HFFc6 (cell line): ENCODE measurements at places on chromosomes 2 and 18. TPM values are rescaled to one million over a fixed set of nuclear protein-coding genes. Genes with fewer than 3 reads are reported as not detected.

DNA sequence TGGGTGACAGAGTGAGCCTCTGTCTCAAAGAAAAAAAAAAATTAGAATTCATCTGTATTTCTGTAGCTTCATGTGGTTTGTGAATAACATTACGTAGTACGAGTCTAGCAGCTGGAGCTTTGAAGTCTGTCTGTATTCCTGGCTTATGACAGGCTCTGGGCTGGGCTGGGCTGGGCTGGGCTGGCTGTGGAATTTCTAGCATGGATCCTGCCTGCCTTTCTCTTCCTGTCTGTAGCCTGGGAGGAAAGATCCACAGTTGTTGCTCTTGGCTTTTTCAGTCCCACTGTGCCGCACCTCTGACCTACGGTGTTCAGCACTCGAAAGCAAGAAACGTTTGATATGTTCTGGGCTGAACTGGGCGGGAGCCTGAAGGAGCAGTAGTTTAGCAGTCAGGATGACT, 55.4 kb downstream of the BOLA3 start:
- H3K4me3 ChIP-seq = no peak overlapping the region
- no peaks in the 10 kb centered on the region for H3K36me3 ChIP-seq
- H3K27me3 ChIP-seq = no peaks in the 10 kb centered on the region; the same call in 1 of the 2 replicates
- no peak overlapping the region for H3K27ac ChIP-seq
- no peak for DNase-seq

GRCh38 chr18:25253136-25253535, 98.8 kb downstream of the ZNF521 start:
- peaks cover 54% of the 10 kb centered on the region for H3K4me1 ChIP-seq
- H3K27ac ChIP-seq = peak overlapping the region; percentile 51
- H3K27me3 ChIP-seq = no peaks in the 10 kb centered on the region
- peak overlapping the region; percentile 13 for H3K4me3 ChIP-seq

The TMEFF2 gene
- 0.22 to 0.38 TPM in 2 of 3 replicates, not detected in the other for total RNA-seq

- no peak overlapping the region for H3K27ac ChIP-seq
- peaks cover 8% of the 10 kb centered on the region for H3K4me1 ChIP-seq
- peak; percentile 57 for DNase-seq
Observed at GRCh38 chr2:215982465-215982875, 30.9 kb downstream of the MREG start.

DNA sequence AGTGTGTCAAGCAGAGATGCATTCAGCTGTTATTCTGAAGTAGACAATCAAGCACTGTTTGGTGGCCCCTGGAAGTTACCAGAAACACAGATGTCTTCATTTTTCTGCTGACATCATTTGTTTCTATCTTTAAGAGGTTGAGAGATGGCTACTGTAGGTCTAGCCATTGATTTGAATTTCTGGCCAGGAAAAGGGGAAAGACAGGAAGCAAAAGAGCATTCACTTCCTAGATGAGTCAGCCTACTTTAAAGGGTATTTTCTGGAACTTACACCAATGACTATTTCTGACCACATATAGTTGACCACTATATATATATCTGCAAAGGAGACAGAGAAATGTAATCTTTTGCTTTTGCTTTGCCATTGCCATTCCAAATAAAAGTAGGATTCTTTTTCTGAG, 900.1 kb upstream of the SOX11 start:
- H3K27me3 ChIP-seq = no peaks in the 10 kb centered on the region
- H3K36me3 ChIP-seq = no peaks in the 10 kb centered on the region; the same call in 1 of the 2 replicates
- H3K4me1 ChIP-seq = no peaks in the 10 kb centered on the region
- no peak overlapping the region for H3K4me3 ChIP-seq
- no peak for DNase-seq
- no peak overlapping the region for H3K27ac ChIP-seq

The PRKD3 gene
- total RNA-seq = 24.1 to 31.8 TPM (median 25.6 TPM) in 3 replicates

GRCh38 chr2:225326969-225327368, 72.5 kb upstream of the NYAP2 start:
- H3K27ac ChIP-seq = no peak overlapping the region
- no peaks in the 10 kb centered on the region for H3K36me3 ChIP-seq
- DNase-seq = no peak
- peaks cover 8% of the 10 kb centered on the region; the same call in 1 of the 2 replicates for H3K27me3 ChIP-seq

- peaks cover 4% of the 10 kb centered on the region for H3K36me3 ChIP-seq
- no peak overlapping the region for H3K27ac ChIP-seq
- peaks cover 5% of the 10 kb centered on the region for H3K4me1 ChIP-seq
- peaks cover 1% of the 10 kb centered on the region; the same call in 1 of the 2 replicates for H3K27me3 ChIP-seq
Observed at GRCh38 chr2:190190507-190191162, 128.1 kb upstream of the MSTN start.

DNA sequence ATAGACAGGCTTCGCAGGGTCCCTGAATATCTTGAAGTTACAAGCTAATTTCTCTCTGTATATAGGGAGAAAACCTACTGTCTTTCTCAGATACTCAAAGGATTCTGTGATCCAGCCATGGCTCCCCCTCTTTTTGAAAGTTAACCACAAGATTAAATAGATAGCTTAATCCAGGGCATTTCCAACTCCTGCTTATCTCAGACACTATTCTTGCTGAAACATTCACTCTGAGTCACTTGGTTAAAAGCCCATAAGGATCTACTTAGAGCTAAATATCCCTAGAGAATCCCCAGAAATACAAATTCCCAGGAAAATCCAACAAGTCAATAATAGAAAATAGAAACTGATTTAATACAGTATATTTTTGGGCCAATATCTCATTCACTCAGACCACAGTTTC, 179.1 kb upstream of the LYPD1 start:
- no peak overlapping the region for H3K4me3 ChIP-seq
- H3K4me1 ChIP-seq = peaks cover 12% of the 10 kb centered on the region; the same call in 1 of the 2 replicates
- no peak for DNase-seq
- no peak overlapping the region for H3K27ac ChIP-seq
- no peaks in the 10 kb centered on the region; the same call in 1 of the 2 replicates for H3K27me3 ChIP-seq

DNA sequence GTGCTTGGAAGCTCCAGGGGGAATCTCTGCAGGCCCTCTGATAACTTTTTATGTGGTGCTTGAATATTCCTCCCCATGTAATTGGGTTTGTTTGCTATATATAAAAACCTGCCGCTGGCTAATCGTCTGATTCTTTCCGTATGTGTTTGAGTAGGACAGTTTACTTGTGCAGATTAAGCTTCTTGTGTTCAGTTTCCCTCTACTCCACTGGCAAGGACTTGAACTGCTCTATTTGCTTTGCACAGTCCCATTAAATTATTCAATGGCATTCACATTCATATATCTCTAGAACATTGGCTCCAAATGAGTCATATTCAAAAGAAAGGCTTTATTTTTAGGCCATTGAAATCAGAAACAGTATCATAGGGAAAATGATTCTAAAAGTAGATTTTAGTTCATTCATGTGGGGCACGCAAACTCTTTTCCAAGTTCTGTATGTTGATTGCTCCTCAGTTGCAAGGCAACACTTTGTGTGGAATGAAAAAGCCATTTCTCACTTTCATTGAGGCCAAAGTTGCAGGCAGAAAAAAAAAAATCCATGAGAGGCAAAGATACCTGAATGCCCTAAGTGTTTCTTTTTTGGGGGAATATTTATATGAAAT, 1682.3 kb upstream of the PIK3C3 start:
- no peaks in the 10 kb centered on the region for H3K27me3 ChIP-seq
- H3K36me3 ChIP-seq = no peaks in the 10 kb centered on the region
- DNase-seq = no peak
- H3K27ac ChIP-seq = no peak overlapping the region

GRCh38 chr2:143807192-143807591, 678.0 kb downstream of the ARHGAP15 start:
- no peak overlapping the region for H3K27ac ChIP-seq
- H3K36me3 ChIP-seq = no peaks in the 10 kb centered on the region
- DNase-seq = no peak
- no peak overlapping the region for H3K4me3 ChIP-seq

DNA sequence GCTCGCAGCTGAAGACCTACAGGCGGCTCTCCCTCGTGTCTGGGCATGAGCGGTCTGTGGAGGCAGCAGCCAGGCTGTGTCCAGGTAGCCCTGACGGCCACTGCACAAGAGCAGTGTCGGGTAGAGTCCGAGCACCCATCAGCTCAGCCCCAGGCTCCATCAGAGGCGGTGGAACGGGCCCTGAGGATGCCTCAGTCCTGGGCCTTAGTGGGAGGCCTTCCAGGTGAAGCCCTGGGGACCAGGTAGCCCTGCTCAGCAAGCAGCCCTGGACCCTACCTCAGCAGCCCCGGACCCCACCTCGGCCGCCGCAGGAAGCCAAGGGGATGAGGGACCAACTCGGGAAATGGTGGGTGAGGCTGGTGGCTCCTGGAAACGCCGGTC, 21.3 kb upstream of the KLF11 start:
- peaks cover 21% of the 10 kb centered on the region for H3K27me3 ChIP-seq
- no peaks in the 10 kb centered on the region for H3K4me1 ChIP-seq
- H3K36me3 ChIP-seq = no peaks in the 10 kb centered on the region
- DNase-seq = no peak
- no peak overlapping the region for H3K27ac ChIP-seq
- no peak overlapping the region for H3K4me3 ChIP-seq

- DNase-seq = no peak
- peaks cover 16% of the 10 kb centered on the region for H3K27me3 ChIP-seq
Observed at GRCh38 chr2:68878071-68878711, 7.0 kb upstream of the BMP10 start.

DNA sequence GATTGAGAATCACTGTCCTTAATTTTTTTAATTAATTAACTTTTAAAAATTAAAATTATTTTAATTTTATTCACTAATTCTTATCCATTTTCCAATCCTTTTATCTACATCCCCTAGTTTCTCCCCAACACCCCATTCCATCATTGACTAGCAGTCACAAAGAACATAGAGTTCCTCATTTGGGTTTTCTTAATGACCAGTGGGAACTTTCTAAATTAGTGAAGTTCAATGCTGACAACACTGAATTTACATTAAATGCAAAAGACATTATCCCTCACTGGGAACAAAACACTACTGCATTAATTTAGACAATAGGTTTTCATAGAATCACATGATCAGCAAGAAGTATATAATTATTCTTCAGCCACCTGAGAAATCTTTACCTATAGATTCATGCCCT, 80.6 kb upstream of the GLS start:
- DNase-seq = no peak
- no peaks in the 10 kb centered on the region for H3K36me3 ChIP-seq
- H3K27ac ChIP-seq = no peak overlapping the region
- peaks cover 2% of the 10 kb centered on the region for H3K4me1 ChIP-seq

DNA sequence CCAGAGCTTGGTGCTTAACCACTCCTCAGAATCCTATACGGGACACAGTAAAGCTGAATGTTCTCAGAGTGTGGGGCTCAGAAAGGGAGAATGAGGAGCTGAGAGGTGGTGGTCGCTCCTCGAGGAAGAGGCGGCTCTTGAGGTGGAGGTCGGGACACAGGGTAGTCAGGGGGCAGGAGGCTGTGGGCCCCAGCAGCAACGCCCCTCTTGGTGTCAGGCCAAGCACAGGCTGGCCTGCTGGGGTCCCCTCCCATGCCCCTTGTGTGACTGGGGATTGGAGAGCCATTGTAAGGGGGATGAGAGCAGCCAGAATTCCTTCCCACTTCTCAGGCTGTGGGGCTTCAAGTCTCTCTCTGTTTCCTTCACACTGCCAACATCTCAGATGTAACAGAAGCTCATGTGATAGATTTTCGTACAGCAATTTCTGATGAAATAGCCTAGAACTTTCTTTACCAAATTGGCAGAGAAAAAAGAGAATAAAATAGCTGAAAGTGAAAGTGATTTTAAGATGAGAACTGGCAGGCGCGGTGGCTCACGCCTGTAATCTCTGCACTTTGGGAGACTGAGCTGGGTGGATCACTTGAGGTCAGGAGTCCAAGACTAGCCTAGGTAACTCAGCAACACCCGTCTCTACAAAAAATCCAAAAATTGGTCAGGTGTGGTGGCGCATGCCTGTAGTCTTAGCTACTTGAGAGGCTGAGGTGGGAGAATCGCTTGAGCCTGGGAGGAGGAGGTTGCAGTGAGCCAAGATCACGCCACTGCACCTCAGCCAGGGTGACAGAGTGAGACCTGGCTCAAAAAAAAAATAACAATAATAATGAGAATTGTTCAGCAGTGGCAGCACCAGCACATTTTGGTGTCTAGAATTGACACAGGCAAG, 61.1 kb upstream of the RPL31 start:
- H3K36me3 ChIP-seq = 0 out of 2 replicates have a peak, but pooled peaks cover 15% of the 10 kb centered on the region
- DNase-seq = no peak
- H3K4me3 ChIP-seq = no peak overlapping the region; the same call in 1 of the 2 replicates
- H3K27ac ChIP-seq = peak overlapping the region; percentile 33

The SCN3A gene
- total RNA-seq = 2.0 TPM in 1 of 2 replicates, not detected in the other

The AQP12A gene
- not detected in 3 replicates for total RNA-seq

The RNMT gene
- 27.0 to 32.5 TPM (median 28.7 TPM) in 3 replicates for total RNA-seq

- H3K36me3 ChIP-seq = no peaks in the 10 kb centered on the region
- H3K4me1 ChIP-seq = peaks cover 11% of the 10 kb centered on the region
- H3K27me3 ChIP-seq = no peaks in the 10 kb centered on the region; the same call in 1 of the 2 replicates
- DNase-seq = peak; percentile 54
Observed at GRCh38 chr2:220687231-220687843, 884.8 kb downstream of the EPHA4 start.

The CRYGC gene
- total RNA-seq = not detected in 3 replicates

- no peak overlapping the region for H3K4me3 ChIP-seq
- H3K4me1 ChIP-seq = peaks cover 22% of the 10 kb centered on the region
- DNase-seq = no peak
- no peaks in the 10 kb centered on the region for H3K36me3 ChIP-seq
Observed at GRCh38 chr18:9756933-9757470, 48.9 kb downstream of the RAB31 start.

DNA sequence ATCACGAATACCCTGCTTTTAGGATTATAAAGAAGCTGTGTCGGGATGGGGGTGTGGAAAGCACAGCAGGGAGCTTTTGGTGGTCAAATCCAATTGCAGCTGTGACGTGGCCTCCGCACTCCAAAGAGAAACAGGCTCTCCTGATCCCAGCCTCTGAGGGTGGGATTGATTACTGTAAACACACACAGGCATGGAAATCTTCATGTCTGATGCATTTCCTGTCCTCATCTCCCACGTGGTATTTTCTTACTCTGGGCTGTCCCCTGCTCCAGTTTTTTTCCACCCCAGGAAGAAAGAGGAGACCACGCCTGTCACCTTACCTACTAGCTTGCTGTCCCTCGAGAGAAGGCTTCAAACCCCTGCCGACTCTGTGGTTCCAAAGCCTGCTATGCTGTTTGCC, 22.7 kb downstream of the RNF152 start:
- peaks cover 74% of the 10 kb centered on the region for H3K4me1 ChIP-seq
- peaks cover 2% of the 10 kb centered on the region; the same call in 1 of the 2 replicates for H3K27me3 ChIP-seq
- no peak overlapping the region; the same call in 1 of the 2 replicates for H3K4me3 ChIP-seq
- peak overlapping the region; percentile 60 for H3K27ac ChIP-seq

GRCh38 chr18:68783506-68783905, 14.4 kb upstream of the CCDC102B start:
- no peak for DNase-seq
- H3K27me3 ChIP-seq = peaks cover 2% of the 10 kb centered on the region; the same call in 1 of the 2 replicates
- no peaks in the 10 kb centered on the region for H3K36me3 ChIP-seq
- H3K4me3 ChIP-seq = no peak overlapping the region
- H3K27ac ChIP-seq = no peak overlapping the region
- peaks cover 7% of the 10 kb centered on the region; the same call in 1 of the 2 replicates for H3K4me1 ChIP-seq
